ENCODE measurements at places on chromosomes 1 and 21. TPM values are rescaled to one million over a fixed set of nuclear protein-coding genes. Genes with fewer than 3 reads are reported as not detected.

DNA sequence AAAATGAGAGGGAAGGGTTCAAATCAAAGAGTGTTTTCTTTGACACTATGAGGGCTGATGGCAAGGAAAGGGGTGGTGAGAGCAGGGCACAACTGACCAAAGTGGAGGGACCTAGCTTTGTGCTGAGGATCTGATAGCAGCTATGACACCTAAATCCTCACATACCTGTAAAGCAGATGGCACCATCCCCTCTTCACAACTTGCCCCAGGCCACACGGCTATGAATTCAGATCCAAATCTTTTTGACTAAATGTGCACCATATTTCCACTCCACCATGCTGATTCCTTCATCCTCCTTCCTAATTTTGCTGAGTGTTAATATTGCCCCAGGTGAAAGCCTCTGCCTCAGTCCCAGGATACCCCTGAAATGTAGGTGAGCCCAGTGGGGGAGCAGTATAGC is 385.7 kb downstream of the PLPP3 start:
- DNase-seq = no peak

- no peak for DNase-seq
Measured at GRCh38 chr1:110076789-110077500, 6.5 kb upstream of the ALX3 start.

GRCh38 chr1:2294033-2294724 is 66.1 kb downstream of the SKI start:
- no peak for DNase-seq

DNA sequence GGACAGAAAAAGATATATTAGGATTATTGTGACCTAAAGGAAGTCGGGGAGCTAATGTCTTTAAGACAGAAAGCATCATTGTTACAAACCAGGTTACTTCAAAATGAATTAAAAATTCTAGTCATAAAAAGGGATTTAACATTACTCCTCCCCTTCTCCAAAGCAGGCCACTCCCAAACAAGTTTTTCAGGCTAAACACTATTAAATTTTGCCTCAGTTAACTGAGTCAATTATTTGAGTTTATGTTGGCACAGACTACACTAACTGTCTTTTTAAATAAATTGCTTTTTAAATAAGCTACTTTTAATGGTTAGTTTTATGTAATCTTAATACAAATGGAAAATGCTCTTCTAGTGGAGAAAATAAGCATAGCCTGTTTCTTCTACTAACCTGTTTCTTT is 395.0 kb upstream of the DUSP10 start:
- no peak for DNase-seq

DNA sequence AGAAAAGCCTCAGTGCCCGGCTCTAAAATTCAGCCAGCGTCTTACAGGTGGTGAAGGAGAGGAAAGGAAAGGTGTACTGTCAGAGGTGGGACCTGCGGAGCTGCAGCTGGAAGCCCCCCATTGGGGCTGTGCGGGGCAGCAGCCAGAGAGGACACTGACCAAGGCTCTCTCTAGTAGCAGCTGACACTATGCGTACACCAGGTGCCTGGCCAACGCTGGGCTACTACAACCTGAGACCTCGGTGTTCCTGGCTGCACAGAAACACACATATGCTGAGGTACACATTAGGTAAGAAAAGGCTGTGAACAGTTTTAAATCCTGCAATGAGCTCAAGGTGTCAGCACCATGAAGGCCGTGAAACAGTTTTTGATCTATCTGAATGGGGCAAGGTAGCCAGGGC is 55.5 kb upstream of the EDN2 start:
- DNase-seq = no peak

DNA sequence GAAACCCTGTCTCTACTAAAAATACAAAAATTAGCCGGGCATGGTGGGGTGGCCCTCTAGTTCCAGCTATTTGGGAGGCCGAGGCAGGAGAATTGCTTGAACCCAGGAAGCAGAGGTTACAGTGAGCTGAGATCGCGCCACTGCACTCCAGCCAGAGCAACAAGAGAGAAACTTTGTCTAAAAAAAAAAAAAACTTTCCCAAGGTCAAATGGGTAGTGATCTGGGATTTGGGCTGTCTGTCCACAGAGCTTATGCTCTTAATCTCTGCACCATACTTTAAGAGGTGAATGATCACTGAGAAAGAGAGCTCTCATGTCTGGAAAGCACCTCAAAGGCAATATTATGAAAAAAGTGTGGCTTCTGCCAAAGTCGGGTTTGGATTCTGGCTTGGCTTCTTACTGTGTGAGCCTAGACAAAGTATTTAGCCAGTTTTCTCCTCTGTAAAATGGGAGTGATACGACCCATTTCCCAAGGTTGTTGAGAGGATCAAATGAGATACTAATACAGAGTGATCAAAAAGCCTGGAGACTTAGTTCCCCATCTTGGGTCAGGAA is 34.4 kb downstream of the ATP2B4 start:
- no peak for DNase-seq

- no peak for DNase-seq
Measured at GRCh38 chr1:23178950-23179349, 10.3 kb upstream of the LUZP1 start.

Gene FCGR2B
- 12.6 TPM for total RNA-seq

Gene TTC39A
- 18.0 TPM for total RNA-seq

Measured in left ventricle myocardium superior (tissue), 1 donor.